ENCODE measurements at places on chromosomes 16 and 17.

- no peak for DNase-seq
These were observed 5.0 kb downstream of the ADCY7 start for GRCh38 chr16:50271148-50272041.

GRCh38 chr16:68361485-68361884, 50.7 kb downstream of the PRMT7 start:
- DNase-seq: no peak

GRCh38 chr17:58328195-58329034, at the start of gene TSPOAP1:
TSS of gene TSPOAP1 (minus strand) at chr17:58328795. CDS start at chr17:58327920, 875 bp downstream.
- no peak for DNase-seq

- no peak for DNase-seq
These were observed 284.4 kb downstream of the FOXL1 start for GRCh38 chr16:86862595-86863280.

DNA sequence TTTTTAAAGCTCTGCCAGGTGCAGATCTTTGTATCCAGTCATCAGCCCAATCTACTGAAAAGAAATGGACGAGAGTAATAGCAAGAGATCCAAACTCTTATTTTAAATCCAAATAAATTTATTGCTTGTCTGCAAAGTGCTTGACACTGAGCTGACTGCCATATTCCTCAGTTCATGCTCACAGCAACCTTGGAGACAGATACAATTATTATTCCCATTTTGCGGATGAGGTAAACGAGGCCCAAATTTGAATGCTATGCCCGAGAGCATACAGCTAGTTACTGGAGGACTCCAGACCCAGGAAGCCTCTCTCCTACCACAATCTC, 620 bp downstream of the NOB1 start:
- no peak for DNase-seq

DNA sequence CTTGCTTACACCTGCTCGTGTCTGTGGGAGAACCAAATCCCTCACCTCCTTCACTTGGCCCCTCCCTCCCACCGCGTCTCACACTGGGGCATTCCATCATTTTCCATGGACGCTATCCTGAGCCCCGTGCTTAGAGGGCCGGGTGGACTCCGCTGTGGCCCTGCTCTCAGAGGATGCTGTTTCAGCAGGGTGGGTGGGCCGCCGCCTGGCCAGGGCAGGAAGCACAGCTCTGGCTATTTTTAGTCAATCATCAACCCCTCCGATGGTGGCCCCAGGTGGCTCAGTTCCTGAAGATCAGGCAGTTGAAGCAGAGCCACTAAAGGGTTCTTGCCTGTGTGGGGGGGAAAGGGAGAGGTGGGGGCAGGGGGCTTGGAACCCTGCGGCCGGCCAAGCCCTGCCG, 230.3 kb downstream of the ENGASE start:
- DNase-seq: no peak

DNA sequence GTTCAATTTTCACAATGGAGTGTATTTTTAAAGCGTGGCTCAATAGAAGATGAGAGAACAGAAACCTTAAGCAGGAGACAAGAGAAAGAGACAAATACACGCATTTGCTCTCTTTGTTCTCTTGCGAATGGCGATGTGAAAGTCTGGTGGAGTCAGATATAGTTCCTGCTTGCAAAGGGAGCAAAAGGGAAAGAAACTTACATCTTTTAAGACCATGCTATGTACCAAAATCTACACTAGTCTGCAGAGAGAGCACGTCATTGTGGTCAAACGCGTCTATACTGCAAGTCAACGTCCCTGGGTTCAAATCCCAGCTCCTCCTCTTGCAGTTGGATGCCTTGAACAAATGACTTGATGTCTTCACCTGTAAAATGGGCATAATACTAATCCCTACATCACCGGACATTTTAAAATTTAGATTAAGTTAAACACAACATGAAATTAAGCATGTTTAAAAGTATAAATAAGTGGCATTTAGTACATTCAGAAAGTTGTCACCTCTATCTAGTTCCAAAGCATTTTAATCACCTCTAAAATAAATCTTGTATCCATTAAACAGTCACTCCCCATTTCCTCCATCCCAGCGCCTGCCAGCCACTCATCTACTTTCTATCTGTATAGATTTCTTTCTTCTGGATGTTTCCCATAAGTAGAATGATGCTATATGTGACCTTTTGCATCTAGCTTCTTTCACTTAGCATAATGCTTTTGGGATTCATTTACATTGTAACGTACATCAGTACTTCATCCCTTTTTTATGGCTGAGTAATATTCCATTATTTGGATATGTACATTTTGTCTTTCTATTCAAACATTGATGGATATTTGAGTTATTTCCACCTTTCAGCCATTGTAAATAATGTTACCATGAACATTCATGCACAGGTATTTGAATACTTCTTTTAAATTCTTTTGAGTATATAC, 406.9 kb downstream of the TMEM114 start:
- DNase-seq: no peak

GRCh38 chr17:20781260-20781659, 201.7 kb downstream of the CDRT15L2 start:
- no peak for DNase-seq

GRCh38 chr17:2916461-2916860, 120.2 kb downstream of the RAP1GAP2 start:
- DNase-seq: no peak

DNA sequence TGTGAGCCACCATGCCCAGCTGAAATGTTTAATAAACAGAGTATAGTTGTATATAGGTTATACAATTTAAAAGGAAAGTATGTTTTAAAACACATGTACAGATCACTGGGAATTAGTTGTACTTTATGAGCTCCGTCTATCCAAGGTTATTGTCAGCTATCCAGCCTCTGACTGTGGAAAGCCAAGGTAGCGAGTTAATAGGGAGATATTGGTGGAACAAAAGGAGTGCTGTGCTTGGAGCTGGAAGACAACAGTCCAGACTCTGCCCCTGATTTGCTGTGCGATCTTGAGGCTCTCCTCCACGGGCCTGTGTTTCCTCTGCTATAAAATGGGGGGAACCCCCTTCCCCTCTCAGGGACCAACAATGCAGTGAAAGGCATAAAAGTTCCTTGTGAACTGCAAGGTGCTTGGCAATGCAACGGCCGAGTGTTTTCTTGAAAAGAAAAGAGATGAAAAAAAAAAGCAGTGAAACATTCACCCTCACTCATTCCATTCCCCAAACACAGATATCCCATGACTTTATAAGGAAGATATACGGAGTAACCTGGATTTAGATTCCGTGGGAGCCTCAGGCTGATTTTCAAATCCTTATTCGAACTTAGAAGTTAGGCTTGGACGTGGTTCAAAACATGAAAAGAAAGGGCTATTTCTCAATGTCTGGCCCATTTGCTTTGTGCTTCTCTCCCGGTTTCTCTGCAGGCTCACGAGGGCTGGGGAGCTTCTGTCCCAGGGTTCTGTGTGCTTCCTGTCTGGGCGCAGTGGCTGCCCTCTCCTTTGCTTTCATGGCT, 34.1 kb downstream of the CUEDC1 start:
- no peak for DNase-seq

GRCh38 chr17:78899361-78900260, 3.4 kb downstream of the CEP295NL start:
- DNase-seq: no peak

GRCh38 chr16:70410734-70411133, 28.2 kb downstream of the ST3GAL2 start:
- no peak for DNase-seq

DNA sequence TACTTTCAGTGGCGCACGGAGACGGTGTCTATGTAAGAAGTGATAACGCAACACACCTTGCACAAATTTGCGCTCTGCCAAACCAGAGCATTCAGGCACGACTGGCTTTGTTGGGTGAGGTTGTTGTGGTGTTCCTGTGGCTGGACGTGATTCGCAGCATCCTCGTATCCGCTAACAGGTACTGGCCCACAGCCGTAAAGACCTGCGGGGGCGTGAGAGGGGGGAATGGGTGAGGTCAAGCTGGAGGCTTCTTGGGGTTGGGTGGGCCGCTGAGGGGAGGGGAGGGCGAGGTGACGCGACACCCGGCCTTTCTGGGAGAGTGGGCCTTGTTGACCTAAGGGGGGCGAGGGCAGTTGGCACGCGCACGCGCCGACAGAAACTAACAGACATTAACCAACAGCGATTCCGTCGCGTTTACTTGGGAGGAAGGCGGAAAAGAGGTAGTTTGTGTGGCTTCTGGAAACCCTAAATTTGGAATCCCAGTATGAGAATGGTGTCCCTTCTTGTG, 510.9 kb downstream of the KCNJ18 start:
- no peak for DNase-seq

- no peak for DNase-seq
These were observed 129.6 kb upstream of the LHX1 start for GRCh38 chr17:36807496-36808179.

- no peak for DNase-seq
These were observed 13.7 kb downstream of the SMARCE1 start for GRCh38 chr17:40633871-40634270.

DNA sequence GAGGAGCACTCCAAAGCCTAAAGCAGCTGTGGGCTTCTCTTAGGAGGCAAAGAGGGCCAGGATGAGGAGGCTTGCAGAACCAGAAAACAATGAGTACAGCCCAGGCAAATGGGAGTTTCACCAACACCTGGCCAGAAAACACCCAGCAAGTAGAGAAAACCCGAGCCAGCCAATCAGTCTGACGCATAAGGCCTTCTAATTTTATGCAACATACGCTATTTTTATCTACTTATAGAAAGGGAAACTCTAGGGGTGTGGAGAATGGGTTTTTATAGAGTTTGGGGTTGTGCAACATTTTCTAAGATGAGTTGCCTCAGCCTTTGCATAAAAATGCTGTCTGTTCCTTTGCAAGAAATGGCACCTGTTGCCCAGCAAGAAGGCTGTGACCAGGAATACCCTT, 529.0 kb upstream of the CDH5 start:
- no peak for DNase-seq

DNA sequence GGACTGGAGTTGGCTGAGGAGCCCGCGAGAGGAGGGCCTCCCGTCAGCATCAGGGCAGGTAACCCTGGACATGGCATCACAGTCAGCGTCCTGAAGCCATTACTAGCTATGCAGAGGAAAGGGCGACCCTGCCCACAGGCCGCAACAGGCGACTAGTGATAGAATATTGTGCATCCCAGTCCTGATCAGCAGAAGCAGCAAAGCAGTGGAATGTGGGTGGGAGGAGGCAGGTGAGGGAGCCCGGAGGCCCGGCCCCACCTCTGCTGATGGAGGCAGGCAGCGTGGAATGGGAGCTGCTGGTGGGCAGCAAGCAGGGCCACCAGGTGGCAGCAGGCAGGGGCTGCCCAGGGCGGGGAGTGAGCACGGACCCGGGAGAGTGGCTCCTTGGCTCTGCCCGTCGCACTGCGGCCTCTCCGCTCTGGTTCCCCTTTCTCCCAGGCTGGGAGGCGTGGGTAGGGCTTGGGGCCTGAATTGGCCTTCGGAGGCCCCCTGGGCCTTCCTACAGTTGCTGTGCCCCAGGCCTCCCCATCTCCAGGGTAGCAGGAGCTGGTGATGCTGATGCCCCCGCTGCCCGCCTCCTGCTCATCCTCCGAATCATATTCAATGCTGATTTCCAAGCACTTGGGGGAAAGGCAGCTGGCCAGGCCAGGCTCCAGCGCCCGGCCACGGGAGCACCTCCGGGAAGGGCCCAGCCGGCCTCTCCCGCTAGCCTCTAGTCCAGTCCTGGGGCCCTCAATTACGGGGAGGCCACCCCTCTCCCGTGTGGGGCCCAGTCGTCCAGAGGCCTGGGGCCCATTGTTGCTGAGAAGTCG, 20.2 kb downstream of the TSPOAP1 start:
- DNase-seq: no peak

DNA sequence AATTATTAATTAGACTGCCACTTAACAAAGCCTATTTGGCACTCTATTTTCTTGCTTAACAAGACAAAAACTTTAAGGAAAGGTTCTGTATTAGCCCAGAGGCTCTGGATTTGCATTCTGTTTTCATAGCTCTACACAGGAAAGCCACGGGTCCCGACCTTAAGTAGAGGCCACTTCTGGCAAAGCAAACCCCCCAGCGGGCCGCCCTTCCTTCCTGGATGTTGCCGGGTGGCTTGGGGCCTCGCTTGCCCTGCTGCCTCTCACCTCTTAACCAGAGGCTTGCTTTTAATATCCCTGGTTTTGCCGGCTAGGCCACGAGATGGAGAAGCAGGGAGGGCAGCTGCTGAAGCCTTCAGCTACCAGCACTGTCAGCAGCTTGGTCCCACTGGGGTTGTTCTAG, 4.4 kb downstream of the RTN4RL1 start:
- no peak for DNase-seq

DNA sequence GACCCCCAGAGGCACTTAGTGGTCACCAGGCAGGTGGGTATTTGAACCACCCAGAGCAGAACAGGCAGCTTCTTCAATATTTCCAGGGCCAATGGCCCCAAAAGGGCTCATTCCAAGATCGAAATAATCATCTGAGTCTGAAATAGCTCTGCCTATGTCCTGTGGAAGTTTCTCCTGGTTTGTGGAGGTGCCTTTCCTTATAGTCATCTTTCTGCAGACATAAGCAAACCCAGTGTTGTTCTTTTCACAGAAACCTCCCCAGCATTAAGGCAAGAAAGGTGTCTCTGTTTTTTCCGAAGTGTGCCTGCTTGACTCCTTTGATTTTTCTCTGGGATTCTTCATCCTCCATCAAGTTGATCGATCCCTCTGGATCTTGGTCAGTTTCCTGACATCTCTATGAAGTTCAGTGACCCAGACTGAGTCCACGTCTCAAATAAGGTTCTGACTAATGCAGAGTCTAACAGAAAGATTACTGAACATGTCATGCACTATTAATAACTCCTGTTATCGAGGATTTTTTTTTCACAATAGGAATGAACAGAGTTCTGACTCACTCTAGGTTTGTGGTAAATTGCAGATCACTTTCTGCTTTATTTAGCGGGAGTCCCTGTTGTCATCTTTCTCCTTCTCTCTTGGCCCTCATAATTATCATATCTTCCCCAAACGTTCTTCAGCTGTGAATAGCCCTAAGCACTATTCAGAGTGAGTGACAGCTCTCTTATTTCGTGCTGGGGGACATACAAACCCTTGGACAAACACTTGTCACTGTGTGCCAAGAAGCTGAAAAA, 1.5 kb downstream of the LRRC3C start:
- DNase-seq: no peak

DNA sequence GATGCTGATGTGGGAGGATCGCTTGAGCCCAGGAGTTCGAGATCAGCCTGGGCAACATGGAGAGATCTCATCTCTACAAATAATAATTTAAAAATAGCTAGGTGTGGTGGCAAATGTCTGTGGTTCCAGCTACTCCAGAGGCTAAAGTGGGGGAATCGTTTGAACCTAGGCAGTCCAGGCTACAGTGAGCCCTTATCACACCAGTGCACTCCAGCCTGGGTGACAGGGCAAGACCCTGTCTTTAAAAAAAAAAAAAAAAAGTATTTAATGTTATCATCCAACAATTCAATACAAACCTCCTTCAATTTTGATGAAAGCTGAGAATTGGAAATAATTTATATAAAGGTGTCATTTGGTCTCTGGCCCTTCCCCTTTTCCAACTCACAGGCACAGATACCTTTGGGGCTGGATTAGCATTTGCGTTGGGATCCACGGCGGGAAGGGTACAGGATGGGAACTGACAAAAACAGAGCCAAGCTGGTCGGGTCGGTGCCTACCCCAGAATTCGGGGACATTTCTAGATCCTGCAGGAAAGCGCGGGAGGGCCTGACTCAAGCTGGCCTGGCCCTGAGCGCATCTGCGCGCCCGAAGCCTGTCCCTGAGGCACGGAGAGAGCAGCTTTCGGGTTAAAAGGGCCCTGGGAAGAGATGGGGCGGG, 860 bp upstream of the DCAF7 start:
- DNase-seq: peak; percentile 25

GRCh38 chr17:10612957-10613744, 44.0 kb downstream of the MYH3 start:
- peak; percentile 24 for DNase-seq

GRCh38 chr17:76561799-76562268, 22.0 kb downstream of the PRCD start:
- DNase-seq: no peak
